ENCODE measurements at places on chromosomes 16 and 17.

DNA sequence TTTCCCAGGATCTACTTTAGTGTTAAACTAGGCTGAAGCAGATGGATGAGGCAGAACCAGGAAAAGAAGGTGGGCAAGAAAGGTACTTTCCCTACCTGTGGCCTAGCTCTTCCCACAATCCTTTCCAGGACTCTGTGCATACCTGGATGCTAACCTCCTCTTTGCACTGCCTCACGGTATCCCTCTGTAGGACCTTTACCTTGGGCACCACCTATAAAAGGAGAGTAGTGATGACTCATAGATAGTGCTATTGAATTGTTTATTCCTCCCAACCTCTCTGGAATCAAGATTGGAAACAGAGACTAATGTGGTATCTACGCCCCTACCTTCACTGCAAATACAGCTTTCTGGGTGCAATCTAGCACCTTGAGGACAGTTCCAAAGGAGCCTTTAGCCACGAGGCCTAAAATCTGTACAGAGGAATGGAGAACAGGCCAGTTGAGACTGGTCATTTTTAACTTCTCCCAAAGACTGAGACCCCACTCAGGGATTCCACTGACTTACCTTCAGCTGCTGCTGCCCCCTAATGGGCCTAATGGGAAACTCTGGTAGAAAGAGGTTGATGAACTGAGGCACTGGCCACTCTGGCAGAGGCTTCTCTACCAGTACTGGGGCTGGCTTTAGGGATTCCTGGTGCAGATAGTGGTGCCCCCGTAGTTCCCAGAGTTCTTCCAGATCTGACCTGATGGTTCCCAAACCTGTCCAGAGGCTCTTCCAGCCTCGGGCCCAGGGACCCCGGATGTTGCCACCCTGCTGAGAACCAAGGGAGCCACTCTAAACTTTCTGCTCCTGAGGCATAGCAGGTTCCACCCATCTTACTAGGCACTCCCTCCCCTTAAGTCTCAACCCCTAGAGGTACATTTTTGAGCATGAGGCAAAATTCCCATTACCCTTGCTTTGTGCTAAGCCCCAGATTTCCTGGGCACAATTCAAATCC is 781 bp downstream of the RSKR start:
- DNase-seq: no peak

GRCh38 chr17:41499714-41500113 is 5.7 kb downstream of the KRT13 start:
- DNase-seq: no peak

GRCh38 chr16:21190599-21190998 is 20.8 kb downstream of the ZP2 start:
- DNase-seq: no peak

GRCh38 chr17:30084788-30085187 is 31.8 kb upstream of the NSRP1 start:
- DNase-seq: no peak

DNA sequence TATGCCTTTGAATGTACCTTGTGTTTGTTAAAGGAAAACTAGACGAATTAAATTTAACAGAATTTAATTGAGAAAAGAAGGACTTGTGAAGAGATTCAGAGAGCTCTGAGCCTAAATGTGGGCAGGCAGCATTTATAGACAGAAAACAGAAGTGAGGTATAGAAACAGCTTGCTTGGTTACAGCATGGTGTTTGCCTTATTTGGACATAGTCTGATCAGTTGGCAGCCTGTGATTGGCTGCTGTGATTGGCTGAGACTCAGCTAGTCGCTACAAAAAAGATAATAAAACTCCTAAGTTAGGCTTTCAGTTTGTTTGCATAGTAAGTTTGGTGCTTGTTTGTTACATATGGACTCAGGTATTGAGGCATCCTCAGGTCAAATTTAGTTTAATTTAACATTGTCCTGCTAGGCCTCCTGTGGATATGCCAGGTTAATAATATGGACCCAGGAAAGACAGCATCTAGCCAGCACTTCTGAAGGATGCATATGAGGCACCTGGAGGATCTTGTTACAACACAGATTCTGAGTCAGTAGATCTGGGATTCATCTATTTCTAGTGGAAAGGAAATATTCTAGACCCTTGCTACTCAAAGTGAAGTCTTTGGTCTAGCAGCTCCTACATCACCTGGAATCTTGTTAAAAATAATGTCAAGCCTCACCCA is 43.4 kb downstream of the SLFN5 start:
- no peak for DNase-seq

DNA sequence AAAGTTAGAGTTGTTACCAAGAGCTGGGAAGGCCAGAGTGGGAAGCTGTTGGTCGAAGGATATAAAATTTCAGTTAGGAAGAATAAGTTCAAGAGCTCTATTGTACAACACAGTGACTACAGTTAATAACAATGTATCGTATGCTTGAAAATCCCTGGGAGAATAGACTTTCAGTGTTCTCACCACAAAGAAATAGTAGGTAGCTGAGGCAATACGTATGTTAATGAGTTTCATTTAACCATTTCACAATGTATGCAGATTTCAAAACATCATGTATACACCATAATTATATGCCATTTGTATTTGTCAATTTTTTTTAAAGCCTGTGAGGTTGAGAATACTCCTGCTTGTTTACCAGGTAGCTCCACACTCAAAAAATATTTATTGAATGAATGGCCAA is 41.5 kb upstream of the MYOCD start:
- no peak for DNase-seq

GRCh38 chr17:48439110-48439850 is 9.3 kb upstream of the SKAP1 start:
- no peak for DNase-seq

GRCh38 chr17:34840750-34841149 is 120.5 kb downstream of the CCT6B start:
- DNase-seq: no peak

- DNase-seq: no peak
These were observed 116.5 kb downstream of the PARN start for GRCh38 chr16:14513389-14514107.

- no peak for DNase-seq
These were observed 31.5 kb downstream of the MXRA7 start for GRCh38 chr17:76679239-76679638.

GRCh38 chr17:45316434-45317110 is at the start of gene MAP3K14:
Gene MAP3K14 (minus strand): TSS chr17:45317020. CDS start chr17:45290745, 26,275 bp downstream.
- DNase-seq: no peak

GRCh38 chr16:30982548-30983288 is 2.3 kb upstream of the HSD3B7 start:
- no peak for DNase-seq

- DNase-seq: no peak
These were observed 1.6 kb downstream of the MT1A start for GRCh38 chr16:56640076-56640475.

DNA sequence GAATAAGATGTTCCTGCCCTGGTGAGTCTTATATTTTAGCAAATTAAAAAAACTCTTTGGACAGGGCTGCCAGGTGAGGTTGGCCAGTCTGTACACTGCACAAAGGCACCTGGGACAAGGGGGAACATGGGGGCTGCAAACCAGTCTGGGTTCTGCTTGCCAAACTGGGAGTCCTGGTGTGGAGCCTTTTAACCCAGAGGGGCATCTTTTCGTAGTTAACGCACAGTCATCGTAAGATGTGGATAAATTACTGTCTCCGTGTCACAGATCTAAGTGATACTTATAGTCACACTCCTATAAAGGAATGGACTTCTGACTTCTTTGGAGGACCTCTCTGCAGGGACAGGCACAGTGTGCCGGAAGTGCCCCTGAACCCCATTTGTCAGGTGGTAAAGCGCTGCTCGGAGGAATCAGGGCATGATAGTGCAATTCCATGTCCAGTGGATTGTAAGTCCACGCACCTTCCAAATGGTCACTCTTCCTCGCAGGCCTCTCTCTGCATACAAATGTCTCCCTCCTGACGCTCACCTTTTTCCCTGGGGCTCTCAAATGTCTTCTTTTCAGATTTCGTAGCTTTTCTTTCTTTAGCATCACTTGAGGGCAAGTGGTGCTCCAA is 14.7 kb downstream of the DEXI start:
- DNase-seq: no peak

GRCh38 chr16:12132850-12133440 is 156.4 kb downstream of the SNX29 start:
- no peak for DNase-seq

- DNase-seq: no peak
These were observed 1098.4 kb upstream of the EEF2KMT start for GRCh38 chr16:6195966-6196365.

DNA sequence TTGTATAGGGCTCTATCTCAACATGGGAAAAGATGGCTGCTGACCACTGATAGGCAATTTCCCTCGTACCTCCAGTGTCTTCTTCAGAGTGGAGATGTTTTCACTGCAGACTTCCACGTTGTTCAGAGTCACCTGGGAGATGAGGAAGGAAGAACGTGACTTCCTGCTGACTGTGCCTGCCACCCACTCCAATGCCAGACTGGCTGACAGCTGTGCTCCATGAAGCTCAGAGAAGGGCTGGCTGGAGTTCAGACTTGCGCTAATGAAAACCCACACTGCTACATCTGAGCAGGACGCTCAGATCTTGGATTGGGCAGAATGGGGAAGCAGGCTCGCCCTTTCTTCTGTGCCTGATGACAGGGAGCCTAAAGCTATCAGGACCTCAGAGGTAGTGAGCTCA is 33.1 kb downstream of the COG4 start:
- no peak for DNase-seq

DNA sequence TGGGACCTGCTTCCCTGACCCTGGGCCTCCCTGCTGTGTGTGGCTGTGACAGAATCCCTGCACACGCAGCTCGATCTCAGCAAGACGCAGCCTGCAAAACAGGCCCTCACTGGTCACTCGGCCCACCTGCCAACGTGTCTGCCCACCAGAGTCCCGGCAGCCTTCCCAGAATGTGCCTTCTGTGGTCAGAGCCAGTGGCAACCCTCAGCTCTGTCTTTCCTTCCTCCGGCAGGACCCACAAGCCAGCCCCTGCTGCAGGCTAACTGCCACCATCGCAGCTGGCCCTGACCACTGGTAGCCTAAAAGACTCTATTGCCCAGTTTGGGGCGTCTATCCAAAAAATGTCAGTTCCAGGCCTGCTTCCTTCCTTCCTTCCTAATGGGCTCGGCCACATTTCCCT is 83.2 kb downstream of the LITAF start:
- no peak for DNase-seq

- DNase-seq: no peak
These were observed at the start of gene BICDL2 for GRCh38 chr16:3036726-3037315. Gene BICDL2 (minus strand): TSS chr16:3036944. CDS start chr16:3035496, 1,448 bp downstream.

DNA sequence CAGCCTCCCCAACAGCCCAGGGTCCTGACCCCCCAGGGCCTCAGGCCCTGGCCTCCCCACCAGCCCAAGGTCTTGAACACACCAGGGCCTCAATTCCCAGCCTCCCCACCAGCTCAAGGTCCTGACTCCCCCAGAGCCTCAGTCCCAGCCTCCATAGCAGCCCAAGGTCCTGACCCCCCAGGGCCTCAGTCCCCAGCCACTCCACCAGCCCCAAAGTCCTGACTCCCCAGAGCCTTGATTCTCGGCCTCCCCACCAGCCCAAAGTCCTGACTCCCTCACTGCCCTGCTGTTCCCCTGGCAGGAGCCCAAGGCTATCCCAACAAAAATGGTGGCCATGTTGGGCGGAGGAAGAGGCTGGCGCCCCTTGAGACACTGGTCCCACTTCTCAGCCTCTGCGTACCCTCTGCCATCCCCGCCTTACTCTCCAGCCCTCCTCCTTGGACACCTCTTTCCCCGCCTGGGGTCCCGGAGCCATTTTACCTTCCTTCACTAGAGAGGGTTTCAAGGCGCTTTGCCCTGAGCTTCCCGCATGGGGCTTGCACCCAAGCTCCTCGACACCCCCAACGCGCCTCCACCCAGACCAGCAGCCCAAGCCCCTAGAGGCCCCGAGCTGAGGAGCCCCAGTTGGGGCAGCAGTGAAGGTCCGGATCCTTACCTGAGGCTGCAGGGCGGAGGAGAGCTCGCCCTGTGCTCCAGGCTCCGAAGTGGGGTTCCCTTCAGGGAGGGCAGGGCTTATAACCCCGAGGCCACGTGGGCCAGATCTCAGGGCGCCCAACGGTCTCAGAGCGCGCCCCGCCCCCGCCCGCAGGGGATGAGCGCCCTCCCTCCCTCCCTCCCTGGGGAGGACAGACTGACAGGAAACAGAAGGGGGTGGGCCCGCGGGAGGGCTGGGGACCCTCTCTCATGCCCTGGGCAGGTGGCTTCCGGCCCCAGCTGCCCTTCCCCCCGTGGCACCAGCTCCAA is 3.5 kb upstream of the TSPOAP1 start:
- no peak for DNase-seq

- DNase-seq: no peak
These were observed 52.4 kb upstream of the ALOX12 start for GRCh38 chr17:6943406-6943805.

DNA sequence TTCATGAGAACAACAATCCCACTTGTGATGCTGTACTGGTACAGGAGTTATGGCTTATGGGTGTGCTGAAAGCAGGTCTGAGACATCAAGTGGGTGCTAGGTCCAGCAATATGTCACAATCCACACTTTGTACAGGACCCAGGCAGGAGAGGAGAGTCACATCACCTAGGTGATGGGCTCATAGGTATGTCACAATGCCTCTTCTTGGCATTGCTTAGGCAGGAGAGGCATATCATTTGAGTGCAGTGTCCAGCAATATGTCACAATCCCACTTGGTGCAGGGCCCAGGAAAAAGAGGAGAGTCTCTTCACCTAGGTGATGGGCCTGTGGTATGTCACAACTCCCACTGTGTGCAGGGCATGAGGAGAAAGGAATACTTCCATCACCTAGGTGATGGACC is 2110.0 kb downstream of the TP53TG3F start:
- no peak for DNase-seq

DNA sequence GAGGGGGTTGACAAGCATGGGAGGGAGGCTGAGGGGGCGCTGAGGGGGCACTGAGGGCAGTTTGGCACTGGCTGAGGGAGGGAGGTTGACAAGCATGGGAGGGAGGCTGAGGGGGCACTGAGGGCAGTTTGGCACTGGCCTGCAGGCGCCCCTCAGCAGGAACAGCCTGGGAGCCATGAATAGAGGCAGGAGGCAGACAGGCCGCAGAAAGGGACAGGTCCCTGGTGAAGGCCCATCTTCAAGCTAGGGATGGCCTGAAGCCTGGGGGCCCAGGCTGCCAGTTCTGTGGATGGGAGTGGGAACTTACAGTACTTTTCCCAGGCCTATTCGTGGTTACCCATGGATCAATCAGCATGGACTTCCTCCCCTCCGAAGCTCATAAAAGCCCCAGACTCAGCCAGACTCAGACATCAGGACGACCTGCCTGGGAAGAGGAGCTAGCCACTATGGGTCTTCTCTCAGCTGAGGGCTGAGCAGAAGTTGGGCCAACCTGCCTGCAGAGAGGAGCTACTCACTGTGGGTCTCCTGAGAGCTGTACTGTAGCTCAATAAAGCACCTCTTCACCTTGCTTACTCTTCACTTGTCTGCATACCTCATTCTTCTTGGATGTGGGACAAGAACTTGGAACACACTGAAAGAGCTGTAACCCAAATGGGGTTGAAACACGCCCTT is 72.8 kb upstream of the BRD7 start:
- DNase-seq: no peak

All from epithelial cell of prostate (primary cell).